ENCODE measurements at places on chromosomes 6 and 20.

GRCh38 chr20:62508641-62509051 lies 32.9 kb upstream of the GATA5 start:
- DNase-seq, result no peak

GRCh38 chr6:85594197-85594930 lies 706 bp upstream of the SNX14 start:
- DNase-seq, result no peak

GRCh38 chr6:65449926-65450325 lies 257.1 kb downstream of the EYS start:
- no peak for DNase-seq

DNA sequence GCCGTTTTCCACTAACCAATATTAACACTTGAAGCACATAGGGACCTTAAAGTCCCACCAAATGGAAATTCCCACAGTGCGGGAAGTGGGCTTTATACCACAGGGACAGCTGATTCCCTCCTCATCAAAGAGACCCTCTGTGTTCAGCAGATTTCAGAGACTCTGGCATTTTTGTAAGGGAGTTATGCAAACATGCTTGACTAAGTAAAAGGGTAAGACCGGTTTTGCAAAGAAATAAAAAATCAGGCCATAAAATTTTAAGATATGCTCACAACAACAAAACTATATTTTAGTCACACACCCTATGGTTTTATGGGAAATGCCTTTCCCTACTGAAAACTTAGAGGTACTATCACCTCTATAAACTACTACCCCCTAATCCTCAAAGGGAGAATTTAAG lies 45.4 kb upstream of the SPTLC3 start:
- no peak for DNase-seq

GRCh38 chr6:2108700-2109306 lies 136.6 kb downstream of the GMDS start:
- DNase-seq, result no peak

DNA sequence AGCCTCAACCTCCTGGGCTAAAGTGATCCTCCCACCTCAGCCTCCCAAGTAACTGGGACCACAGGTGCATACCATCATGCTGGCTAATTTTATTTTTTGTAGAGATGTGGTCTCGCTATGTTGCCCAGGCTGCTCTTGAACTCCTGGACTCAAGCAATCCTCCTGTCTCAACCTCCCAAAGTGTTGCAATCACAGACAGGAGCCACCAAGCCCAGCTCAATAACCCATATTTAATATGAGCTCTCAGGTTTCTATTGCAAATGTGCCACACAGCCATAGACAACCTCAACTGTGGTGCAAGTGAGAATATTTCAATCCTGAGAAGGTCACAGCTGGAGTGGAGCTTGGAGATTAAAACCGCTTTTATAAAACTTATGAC lies 14.4 kb downstream of the JPH2 start:
- no peak for DNase-seq

- no peak for DNase-seq
These were observed 117.5 kb downstream of the GMPR start for GRCh38 chr6:16355699-16356446.

GRCh38 chr6:100202417-100203194 lies 208.6 kb upstream of the MCHR2 start:
- DNase-seq, result no peak

GRCh38 chr6:111848262-111848812 lies 24.9 kb downstream of the FYN start:
- DNase-seq, result no peak

DNA sequence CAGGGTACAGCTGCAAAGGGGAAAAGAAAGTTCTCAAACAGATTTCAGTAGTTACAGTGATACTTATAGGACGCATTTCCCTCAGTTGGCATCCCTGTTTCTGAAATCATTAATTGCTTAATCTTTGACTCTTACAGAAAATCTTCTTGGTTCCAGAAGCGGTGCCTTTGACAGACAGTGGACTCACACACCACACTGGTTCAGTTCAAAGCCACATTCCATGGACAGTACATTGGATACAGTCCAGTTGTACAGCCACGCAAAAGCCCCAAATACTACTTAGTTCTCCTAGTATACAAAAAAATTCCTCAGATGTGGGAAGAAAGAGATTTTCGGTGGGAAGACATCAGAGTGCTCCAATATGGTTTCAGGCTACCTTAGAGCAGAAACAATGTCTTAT lies 460.4 kb downstream of the PRKN start:
- DNase-seq, result no peak

DNA sequence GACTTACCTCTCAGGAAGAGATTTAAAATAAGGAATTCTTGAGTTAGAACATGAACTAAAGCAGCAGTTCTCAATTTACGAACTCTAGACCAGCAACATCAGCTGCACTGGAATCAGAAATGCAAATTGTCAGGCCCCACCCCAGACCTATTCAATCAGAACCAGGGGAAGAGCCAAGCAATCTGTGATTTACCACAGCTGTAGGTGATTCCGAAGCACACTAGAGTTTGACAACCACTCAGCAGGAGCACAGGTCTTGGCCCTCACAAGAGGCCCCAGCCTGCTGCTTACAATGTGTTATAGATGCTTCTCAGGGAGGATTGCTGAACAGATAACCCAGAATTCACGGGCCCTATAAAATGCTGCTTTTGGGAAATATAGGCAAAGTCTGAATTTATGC lies 279.2 kb downstream of the PTPRK start:
- no peak for DNase-seq

- no peak for DNase-seq
These were observed 772 bp downstream of the SESN1 start for GRCh38 chr6:109093732-109094415.

- no peak for DNase-seq
These were observed 27.6 kb upstream of the PI16 start for GRCh38 chr6:36926708-36927513.

Measured in stimulated activated CD8-positive, alpha-beta memory T cell treated with anti-CD3 and anti-CD28 coated beads, Interleukin-2, amount 100 ng/mL, for 1 hour (primary cell).